ENCODE measurements at places on chromosomes 6 and 20.
A peak's percentile ranks its signal among the peaks of the same experiment; 100 is the strongest.

- no peak for DNase-seq
Measured at GRCh38 chr6:137775227-137775626, 91.8 kb upstream of the TNFAIP3 start.

DNA sequence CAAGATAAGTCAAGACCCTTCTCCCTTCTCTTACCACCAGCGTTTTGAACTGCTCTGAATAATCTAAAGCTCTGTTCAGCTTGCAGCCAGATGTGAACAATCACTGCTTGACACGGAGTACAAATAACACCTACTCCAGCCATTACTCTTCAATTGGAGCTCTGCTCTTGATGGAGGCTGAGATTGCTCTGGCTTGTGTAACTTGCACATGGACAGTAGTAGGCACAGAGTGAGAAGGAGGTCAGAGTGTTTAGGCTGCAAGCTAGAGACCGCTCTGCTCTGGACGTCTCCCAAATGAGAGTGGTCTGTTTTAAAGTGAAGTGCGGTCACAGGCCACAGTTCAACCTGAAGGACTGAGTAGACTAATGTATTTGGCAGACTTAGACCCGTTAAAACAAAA lies 158.3 kb downstream of the HDGFL1 start:
- no peak for DNase-seq

DNA sequence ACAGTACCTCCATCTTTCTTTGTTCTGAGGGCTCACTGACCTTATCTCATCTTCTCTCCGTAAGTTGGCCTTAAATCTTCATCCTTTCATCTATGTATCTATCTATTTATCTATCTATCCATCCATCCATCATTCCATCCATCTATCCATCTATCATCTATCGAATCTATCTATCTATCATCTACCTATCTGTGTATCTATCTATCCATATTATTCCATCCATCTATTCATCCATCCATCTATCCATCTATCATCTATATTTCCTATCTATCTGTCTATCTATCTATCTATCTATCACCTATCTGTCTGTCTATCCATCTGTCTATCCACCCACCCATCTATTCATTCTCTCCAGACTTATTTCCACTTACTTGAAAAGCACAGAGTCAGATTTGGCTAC lies 147.3 kb upstream of the PMEPA1 start:
- no peak for DNase-seq

GRCh38 chr6:28225056-28225834 lies at the start of gene ZSCAN9:
Gene ZSCAN9, plus strand, starts transcription at chr6:28225275. Its CDS starts 1,810 bp downstream, at chr6:28227085.
- DNase-seq = peak; percentile 35

GRCh38 chr6:39223061-39223460 lies 6.2 kb downstream of the KCNK5 start:
- DNase-seq = no peak

DNA sequence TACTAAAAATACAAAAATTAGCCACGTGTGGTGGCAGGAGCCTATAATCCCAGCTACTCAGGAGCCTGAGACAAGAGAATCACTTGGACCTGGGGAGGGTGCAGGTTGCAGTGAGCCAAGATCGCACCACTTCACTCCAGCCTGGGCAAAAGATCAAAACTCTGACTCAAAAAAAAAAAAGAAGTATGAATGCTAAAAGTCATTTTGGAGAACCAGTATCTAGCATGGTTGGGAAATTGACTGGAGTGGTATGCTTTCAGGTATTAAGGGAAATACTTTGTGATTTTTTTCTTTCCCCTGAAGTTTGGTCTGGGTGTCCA lies 30.1 kb downstream of the PCMT1 start:
- no peak for DNase-seq

DNA sequence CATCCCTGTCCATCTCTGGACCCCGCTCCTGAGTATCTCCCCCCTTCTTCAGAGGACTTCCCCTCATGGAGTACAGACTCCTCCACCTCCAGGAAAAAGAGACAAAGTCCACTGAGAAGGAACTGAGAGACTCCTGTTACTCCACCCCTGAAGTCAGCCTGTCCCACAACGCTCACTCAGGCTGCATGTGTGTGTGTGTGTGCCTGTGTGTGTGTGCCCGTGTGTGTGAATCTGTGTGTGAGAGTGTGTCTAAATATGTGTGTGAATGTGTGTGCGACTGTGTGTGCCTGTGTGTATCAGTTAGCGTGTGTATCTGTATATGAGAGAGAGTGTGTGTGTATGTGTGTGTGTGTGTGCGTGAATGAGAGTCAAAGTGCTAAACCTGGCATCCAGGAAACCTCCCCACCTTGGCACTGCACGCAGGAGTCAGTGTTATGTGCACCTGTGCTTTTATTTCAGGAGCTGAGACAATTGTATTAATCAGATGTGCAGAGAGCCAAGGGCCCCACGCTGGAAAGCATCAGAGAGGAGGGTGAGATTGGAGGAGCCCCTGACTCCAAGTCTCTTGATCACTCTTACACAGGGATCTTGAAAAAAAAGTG lies 39.0 kb downstream of the HLA-A start:
- no peak for DNase-seq

- no peak for DNase-seq
Measured at GRCh38 chr6:142853244-142854180, 91.5 kb downstream of the HIVEP2 start.

GRCh38 chr6:79301290-79301689 lies 66.8 kb upstream of the HMGN3 start:
- DNase-seq = no peak
